ENCODE measurements at places on chromosomes 5 and 9.

DNA sequence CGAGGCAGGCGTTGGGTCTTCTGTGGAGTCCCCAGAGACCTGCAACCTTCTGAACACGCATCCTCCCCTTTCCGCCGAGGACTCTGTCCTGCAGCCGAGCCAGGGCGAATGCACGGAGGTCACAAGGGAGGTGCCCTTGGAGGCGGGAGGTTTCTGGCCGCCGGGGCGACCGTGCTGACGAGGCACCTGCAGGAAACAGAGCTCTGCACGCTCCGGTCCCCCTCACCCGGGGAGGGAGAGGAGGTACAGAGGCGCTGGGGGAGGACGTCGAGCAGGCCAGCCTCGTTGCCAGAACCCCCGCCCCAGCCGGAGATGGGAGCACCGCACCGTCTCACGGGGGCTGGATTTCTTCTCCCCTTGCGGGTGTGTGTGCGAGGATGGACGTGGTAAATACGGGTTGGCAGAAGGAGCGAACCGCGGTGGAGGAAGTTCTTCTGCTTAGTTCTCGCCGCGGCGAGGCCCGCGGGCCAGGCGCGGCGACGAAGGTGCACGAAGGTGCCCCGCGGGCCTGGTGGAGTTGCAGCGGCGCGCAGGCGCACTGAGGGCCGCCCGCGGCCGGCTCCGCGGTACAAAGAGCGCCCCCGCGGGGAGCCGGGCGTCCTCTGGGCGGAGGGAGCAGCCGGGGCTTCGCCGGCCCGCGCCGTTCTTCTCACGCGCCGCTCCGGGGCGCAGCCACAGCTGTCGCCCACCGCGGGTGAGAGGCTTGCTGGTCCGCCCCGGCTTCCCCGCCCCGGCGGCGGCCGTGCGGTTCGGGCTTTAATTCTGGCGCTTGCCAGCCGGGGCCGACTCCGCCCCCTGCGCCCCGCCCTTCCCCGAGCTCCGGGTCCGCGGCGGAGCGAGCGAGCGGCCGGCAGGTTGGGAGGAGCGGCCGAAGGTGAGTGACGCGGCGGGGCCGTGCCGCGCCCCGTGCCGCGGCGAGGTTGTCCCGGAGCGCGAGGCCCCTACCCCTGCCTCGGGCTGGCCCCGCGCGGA is 289.5 kb downstream of the DOCK8 start:
- peak; percentile 25 for DNase-seq

DNA sequence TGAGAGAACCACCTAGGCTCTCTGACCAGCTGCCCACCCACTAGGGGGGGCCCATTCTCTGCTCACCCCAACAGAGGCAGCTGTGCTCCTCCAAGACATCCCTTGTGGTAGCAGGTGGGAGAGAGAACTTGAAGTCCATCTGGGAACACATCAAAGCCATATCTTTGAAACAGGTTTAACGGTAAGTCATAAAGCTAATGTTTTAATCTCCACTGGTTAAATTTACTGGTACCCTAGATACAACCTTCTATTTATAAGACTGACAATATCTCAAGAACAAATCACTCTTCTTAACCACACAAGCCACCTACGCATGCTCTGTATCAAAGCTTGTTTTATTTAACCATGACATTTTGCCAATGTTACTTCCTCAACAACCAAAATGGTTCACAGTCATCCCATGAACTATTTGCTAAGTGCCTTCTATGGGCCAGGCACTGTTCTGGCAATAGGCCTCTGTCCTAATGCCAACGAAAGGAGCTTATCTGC is 20.4 kb downstream of the AUH start:
- DNase-seq, result no peak

GRCh38 chr5:123036391-123037103 is at the start of gene PPIC:
TSS of gene PPIC (minus strand) at chr5:123036725. CDS start at chr5:123036625, 100 bp downstream.
- no peak for DNase-seq

GRCh38 chr5:150410524-150411244 is 2.0 kb downstream of the CD74 start:
- peak; percentile 77 for DNase-seq

DNA sequence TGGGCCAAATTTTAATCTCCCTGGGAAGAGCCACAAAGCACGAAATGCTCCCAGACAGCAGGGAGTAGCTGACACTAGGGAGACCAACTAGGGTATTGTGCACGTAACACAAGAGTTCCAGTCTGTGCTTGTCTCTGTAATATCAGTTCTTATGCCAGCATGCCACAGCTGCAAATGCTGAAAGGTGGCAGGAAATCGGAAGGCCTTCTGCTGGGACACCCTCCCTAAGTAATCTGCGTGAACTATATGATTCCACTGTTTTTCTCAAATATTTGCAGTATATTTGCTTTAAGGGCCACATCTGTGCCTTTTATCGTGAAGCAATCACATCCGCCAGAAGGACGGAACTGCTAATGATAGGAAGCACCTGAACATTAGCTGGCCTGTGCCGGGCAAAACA is 12.6 kb downstream of the VLDLR start:
- no peak for DNase-seq

DNA sequence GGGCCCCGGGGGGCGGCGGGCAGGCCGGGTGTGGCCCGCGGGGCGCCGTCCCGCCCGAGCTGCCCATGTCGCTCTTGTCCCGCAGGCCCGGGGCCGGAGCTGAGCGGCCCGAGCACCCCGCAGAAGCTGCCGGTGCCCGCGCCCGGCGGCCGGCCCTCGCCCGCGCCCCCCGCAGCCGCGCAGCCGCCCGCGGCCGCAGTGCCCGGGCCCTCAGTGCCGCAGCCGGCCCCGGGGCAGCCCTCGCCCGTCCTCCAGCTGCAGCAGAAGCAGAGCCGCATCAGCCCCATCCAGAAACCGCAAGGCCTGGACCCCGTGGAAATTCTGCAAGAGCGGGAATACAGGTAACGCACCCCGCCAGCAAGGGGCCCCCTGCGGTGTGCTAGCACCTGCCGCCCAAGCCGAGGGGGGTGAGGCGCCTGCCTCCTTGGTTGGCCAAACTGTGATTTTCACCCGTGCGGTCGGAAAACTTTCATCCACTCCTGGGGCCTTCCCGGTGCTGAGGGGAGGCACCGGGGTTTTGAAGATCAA is 32.1 kb downstream of the SMARCA2 start:
- no peak for DNase-seq

- DNase-seq, result no peak
Measured at GRCh38 chr5:150431574-150431973, 18.0 kb downstream of the RPS14 start.

Data from NCI-H1694 (cell line).